ENCODE measurements at places on chromosomes 1 and 21. TPM values are rescaled to one million over a fixed set of nuclear protein-coding genes. Genes with fewer than 3 reads are reported as not detected.

- no peaks in the 10 kb centered on the region for H3K36me3 ChIP-seq
- no peaks in the 10 kb centered on the region for H3K27me3 ChIP-seq
- H3K4me1 ChIP-seq = no peaks in the 10 kb centered on the region
- no peak overlapping the region for H3K4me3 ChIP-seq
Measured at GRCh38 chr1:165988275-165988674, 160.9 kb downstream of the UCK2 start.

DNA sequence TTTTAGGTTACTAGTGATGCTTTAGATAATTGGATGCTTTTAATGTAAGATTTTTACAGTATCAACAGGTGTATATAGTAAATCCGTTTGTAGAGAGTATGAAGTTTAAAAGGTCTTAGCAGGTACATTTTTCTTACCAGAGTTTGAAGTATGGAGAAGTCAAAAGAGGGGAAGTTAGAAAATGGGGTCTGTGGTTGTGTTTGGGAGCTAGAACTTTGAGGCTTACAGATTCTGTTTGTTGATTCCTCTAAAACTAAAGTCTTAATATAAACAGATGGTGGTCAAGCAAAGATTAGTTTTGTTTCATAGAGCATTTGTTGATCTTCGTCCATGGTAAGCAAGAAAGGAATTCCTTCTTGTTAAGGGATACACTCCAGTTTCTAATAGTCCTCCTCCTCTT, 35.8 kb downstream of the CDC42 start:
- DNase-seq = no peak
- no peak overlapping the region for H3K27ac ChIP-seq
- H3K4me1 ChIP-seq = peaks cover 13% of the 10 kb centered on the region

DNA sequence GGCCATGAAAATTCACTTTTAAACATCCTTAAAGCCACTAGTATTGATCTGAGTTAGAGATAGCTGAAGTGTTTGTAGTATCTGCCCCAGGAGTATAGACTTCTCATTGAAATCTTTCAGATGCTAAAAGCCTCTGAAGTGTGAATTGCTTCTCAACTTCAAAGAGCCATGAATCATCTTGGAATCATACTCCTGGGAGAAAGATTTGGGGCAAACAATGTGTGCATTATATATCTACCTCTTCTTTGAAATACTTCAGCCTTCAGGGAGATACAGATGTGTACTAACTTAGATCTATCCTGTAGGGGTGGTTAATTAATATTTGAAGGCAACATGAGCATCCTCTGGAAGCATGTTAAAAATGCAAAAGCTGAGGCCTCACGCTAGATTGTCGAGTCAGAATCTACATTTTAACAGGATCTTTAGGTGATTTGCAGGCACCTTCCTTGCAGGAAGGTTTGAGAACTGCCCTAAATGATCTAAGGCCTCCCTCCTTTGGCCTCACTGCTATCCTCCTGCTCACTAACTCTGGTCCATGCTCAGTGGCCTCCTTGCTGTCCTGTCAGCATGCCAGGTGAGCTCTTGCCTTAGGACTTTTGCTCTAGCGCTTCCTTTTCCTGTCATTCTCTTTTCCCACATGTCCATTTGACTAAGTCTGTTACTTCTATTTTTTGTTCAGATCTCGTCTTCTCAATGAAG, 6.0 kb upstream of the SCYL3 start:
- no peaks in the 10 kb centered on the region for H3K36me3 ChIP-seq
- no peaks in the 10 kb centered on the region for H3K4me1 ChIP-seq
- DNase-seq = no peak
- H3K4me3 ChIP-seq = no peak overlapping the region

DNA sequence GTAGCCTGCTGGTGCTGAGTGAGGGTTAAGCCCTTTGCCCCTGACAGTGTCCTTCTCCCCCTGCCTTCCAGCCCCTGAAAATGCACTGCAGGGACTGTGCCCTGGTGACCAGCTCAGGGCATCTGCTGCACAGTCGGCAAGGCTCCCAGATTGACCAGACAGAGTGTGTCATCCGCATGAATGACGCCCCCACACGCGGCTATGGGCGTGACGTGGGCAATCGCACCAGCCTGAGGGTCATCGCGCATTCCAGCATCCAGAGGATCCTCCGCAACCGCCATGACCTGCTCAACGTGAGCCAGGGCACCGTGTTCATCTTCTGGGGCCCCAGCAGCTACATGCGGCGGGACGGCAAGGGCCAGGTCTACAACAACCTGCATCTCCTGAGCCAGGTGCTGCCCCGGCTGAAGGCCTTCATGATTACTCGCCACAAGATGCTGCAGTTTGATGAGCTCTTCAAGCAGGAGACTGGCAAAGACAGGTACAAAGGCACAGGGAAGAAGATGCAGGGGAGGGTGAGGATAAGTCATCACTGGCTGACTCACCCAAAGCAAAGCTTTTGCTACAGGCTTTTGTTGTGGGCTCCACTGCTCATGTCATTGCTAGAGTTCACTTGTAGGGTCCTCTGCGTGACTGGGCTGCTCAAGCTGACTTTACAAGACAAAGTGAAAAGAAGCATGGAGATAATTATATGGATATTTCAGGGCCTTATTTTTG, 174.9 kb downstream of the PIGK start:
- no peak for DNase-seq
- no peaks in the 10 kb centered on the region for H3K27me3 ChIP-seq
- H3K27ac ChIP-seq = no peak overlapping the region
- H3K4me3 ChIP-seq = no peak overlapping the region
- no peaks in the 10 kb centered on the region for H3K4me1 ChIP-seq

DNA sequence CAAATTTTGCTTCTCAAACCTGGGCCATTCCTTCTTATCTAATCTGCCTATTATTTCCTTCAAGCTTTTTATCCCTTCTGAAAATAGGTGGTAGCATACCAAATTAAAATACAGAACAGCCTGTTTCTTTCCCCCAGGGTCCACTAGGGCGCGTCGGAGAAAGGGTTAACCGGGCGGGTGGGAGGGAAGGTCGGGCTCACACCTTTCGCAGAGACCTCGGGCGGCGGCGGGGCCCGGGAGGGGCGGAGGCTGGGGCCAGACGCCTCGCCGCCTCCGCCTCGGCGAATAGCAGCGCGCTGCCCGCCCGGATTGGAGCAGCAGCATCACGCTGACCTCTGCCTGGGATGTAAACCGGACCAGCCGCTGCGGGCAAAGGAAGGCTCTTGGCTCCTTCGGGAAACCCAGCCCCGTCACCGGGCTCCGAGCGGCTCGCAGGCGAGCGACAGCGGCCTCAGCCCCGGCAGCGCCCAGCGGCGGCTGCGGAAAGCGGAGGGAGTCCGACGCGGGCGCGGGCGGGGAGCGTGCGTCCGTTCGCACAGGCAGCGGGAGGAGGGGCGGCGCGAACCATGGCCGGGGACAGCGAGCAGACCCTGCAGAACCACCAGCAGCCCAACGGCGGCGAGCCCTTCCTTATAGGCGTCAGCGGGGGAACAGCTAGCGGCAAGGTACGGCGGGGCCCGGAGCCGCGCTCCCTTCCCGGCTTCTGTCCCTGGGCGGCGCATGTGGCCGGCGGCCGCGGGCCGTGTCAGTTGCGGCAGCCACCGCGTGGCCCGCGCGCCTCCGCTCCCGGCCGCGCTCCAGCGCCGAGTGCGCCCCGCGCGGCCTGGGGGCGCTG, at the start of gene UCK2:
TSS of gene UCK2 (plus strand) at position 347 of the 835 bp plus-strand sequence. CDS start at position 567, 220 bp downstream.
- DNase-seq = peak; percentile 91
- peak within 1 kb of the TSS; percentile 78 for H3K27ac ChIP-seq
- peak within 1 kb of the TSS; percentile 98 for H3K4me3 ChIP-seq
- H3K27me3 ChIP-seq = no peaks in the 10 kb centered on the region
- H3K36me3 ChIP-seq = peaks cover 8% of the 10 kb centered on the region
- peaks cover 2% of the 10 kb centered on the region for H3K4me1 ChIP-seq

- H3K36me3 ChIP-seq = no peaks in the 10 kb centered on the region
- H3K27ac ChIP-seq = no peak overlapping the region
Measured at GRCh38 chr1:43482215-43482614, 28.5 kb upstream of the HYI start.

RAP1GAP gene
- 6.4 TPM for total RNA-seq

IGFN1 gene
- total RNA-seq = not detected
